ENCODE measurements at places on chromosomes 2 and 18.

DNA sequence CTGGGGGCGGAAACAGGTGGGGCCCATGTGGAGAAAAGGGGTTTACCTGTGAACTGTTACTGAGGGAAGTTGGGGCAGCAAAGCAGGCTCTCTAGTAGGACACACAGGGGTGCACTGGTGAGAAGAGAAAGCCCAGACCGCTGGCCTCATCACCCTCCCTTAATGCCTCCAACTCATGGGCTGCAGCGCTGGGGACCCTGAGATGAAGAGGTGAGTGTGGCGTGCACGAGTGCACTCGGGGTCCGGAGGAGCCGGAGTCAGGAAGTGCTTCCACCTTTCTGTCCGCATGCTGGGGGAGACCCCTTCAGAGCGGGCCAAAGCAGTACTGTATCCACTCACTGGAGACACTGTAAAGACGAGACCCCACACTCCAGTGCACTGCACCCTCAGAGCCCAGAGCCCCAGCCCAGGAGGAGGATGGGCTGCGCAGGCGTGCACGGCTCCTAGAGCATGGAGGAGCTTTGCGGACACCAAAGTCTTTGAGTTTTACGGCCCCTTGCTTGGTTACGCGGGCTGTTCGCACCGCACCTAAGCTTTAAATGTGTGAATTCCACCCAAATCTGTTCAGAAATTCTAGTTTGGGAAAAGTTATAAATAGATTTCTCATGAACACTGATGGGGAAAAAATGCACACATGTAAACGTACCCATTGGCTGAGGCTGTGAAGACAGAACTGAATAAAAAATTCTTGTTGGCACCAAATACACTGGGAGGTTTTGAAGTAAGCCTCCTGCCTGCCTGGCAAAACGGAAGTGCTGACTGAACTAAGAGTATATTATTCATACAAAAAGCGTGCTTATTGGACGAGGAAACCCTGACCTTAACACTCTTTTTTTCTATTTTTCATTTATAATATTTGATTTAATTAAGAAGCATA, 45.4 kb upstream of the PPP4R1 start:
- no peak for DNase-seq

DNA sequence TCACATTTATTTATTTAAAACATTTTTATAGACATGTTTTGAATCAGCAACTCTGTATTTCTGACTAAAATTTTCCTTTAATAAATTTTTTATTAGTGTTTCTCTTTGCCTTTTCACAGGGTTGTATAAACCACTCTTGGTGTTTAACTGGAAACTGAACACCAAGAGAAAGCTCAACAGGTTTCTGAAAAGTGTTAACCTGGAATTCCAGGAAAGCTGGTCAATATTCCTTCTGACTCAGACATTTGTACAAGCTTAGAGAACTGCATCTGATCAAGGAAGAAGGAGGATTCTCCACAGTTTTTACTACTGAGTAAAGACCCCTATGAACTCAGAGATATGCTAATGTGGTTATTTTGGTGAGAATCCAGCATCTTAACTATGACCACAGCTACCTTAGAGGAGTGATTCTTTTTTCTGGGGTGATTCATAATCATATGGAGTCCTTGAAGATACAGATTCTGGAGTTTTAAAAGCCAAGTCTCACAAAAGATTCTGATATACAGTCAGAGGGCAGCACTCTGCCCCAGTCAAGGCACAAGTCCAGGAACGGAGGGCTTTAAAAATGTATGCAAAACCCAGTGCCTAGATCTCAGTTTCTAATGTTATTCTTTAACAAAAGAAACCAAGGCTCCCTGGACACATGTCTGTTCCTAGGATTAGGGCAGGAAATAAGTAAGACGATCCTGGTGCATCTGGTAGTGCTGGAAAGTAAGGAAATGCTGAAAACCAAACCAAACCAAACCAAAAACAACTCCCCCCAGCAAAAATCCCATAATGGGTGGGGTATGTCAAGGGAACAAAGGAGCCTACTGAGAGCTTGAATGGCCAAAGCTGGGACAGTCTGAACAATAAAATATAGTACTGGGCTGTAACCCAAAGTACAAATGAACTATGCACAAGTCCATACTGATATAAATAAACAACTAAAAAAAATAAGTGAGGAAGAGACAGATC, 85.1 kb upstream of the FZD5 start:
- DNase-seq: no peak

GRCh38 chr2:173043476-173043875, 32.2 kb upstream of the MAP3K20 start:
- DNase-seq: no peak

- DNase-seq: no peak
These were observed 9.5 kb downstream of the SEPTIN2 start for GRCh38 chr2:241325257-241325656.

DNA sequence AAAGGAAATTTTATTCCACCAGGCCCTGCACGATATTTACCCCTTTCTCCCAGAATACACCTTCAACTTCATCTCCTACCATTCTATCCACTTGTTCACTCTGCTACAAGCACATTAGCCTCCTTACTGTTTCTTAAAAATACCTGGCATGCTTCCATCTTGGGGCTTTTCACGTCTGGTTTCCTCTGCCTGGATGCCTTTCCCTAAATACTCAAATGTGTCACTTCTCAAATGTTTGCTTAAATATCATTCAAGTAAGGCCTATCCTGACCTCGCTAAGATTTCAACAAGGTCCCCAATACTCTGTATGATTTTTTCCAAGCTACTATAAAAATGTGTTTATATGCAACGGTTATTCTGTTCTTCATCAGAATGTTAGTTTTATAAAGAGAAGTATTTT, 433.0 kb upstream of the CHAC2 start:
- no peak for DNase-seq

DNA sequence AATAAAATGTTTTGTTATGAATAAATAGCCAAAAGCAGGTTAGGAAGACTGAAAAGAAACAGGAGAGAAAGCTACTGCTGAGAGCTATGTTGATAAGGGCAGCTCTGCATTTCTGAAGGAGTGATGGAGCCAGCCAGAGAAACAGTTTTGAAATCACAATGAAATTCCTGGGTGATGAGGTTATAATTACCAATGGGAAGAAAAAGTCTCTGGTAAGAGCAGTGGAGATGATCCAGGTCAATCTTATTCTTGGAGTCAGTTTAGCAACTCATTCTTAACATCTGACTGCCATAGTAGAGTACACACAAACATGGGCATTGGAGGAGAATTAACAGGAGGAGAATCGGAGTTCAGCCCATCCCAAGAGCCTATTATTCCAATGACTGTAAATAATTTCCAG, 2.4 kb downstream of the ALKAL2 start:
- no peak for DNase-seq

DNA sequence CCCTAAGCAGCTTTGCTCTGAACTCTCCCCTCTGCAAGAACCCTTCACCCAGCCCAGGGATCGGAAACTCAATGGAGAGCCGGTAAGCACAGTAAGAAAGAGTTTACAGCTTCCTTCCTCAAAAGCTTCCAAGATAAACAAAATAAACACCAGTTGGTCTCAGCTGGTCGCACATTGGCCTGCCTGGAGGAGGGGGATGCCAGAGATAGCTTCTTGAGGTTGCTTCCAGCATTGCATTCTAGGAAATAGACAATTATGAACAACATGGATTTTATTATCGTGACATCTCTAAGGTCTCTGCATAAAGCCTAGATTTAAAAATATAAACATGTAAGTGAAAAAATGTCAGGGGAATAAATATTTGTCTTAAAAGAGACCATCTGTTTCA, 141.5 kb upstream of the PKDCC start:
- DNase-seq: no peak

GRCh38 chr2:118430510-118431164, 342.4 kb downstream of the INSIG2 start:
- DNase-seq: no peak

GRCh38 chr2:96154506-96155380, 9.5 kb upstream of the DUSP2 start:
- no peak for DNase-seq

DNA sequence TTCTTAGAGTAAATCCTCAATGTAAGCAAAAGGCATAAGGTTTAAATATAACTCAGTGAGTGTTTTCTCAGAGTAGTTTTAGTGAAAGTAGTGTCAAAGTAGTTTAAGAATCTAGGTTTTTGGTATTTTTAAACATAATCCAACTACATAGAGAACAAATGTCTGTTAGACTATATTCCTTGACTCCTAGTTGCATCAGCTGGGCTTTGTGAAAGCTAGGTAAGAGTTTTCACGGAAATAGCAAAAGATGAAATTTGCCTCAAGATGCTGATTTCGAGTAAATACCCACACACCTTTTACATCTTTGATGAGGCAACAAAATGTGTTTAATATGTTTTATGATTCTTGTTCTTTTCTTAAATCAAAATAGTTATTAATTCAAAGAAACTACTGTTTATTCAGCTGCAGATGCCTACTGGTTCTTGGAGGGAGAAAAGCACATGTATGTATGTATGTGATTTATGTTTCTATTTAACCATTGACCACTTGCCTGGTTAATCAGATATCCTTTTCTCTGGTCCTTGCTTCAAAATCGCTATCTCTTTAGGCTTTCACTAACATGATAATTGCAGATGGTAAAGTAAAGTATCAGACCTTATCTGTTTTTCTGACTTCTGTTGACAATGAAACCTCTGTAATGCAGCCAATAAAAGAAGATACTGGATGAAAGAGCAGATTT, 117.4 kb upstream of the NOSTRIN start:
- no peak for DNase-seq

- DNase-seq: no peak
These were observed 649.5 kb upstream of the ZNF804A start for GRCh38 chr2:183948861-183949260.

- no peak for DNase-seq
These were observed 42.3 kb downstream of the SLC38A11 start for GRCh38 chr2:164913011-164913410.

GRCh38 chr18:62877411-62878221, 162.3 kb downstream of the PHLPP1 start:
- DNase-seq: no peak

DNA sequence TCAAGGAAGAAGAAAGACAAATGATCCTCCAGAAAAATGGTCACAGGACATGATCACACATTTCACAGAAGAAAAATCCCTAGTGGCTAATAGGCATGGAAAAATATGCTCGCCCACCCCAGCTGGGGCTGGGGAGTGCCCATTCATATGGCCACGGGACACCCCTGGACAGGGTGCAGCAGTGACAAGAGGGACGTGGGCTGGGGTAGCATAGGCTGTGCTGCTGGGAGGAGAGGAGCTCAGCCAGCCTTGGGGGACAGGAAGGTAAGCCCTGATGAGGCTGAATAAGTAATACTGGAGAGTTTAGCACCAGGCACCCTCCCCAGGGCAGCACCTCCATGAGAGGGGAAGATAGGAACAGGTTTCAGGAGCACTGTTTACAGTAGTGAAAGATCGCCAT, 254.9 kb upstream of the HS6ST1 start:
- no peak for DNase-seq
